ENCODE measurements at places on chromosomes 2 and 18.

DNA sequence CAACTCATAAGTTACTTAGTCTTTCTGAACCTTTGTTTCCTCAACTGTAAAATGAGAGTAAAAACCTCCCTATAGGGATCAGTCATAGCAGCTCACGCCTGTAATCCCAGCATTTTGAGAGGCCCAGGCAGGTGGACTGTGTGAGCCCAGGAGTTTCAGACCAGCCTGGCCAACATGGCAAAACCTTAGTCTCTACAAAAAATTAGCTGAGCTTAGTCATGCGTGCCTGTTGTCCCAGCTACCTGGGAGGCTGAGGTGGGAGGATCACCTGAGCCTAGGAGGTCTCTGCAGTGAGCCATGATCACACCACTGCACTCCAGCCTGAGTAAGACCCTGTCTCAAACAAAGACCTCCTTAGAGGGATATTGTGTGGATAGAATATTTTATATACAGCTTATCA lies 2.3 kb downstream of the GPR155 start:
- DNase-seq: no peak

DNA sequence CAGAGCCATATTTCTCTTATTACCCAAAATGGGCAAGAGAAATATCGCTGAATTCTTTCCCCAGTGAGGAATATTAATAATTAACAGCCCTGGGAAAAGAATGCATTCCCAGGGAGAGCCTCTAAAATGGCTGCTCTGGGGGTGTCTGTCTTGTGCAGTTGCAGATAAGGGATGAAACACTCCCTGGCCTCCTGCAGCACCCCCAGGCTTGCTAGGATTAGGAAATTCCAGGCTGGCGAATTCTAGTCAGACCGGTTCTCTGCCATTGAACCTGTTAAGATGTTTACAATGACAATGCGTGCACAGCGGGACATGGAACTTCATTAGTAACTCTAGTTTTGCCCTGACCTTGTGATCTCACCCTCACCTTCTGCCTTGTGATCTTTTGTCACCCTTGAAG lies 24.5 kb downstream of the MRPL30 start:
- no peak for DNase-seq

DNA sequence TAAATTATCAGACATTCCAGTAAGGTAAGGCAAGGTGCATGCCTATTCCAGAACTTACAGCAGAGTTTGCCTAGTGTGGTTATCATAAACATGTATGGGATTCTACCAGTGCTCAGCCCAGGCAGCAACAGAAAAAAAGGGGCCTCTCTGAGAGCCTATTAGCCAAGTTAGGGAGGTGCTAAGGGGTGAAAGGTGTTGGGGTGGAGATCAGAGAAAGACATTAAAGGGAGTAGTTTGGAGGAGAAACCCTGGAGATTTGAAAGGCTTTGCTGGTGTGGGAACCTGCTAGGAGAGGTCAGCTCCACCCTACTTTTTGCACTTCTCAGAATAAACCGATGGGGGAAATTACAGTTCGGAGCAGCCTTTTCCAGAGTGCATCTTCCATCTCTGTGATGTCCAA lies 2.9 kb downstream of the ARPC2 start:
- DNase-seq: no peak

DNA sequence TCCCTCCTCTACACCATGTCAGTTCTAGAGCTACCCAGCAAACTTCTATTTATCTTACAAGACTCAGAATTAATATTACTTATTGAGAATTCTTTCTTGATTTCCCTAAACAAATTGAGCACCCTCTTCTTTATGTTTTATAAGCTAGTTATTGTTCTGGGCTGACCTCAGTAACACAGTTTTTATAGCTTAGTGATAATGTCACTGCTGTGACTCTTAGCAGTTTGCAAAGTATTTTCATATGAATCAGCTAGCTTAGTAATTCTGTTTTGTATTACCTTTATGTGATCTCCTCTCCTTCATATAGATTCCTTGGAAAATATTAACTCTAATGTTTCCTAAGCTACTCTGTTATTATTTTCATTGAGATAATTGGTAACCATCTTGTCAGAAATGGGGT lies 114.9 kb downstream of the PMS1 start:
- no peak for DNase-seq

GRCh38 chr18:50935493-50936191 lies 32.2 kb upstream of the ELAC1 start:
- no peak for DNase-seq

DNA sequence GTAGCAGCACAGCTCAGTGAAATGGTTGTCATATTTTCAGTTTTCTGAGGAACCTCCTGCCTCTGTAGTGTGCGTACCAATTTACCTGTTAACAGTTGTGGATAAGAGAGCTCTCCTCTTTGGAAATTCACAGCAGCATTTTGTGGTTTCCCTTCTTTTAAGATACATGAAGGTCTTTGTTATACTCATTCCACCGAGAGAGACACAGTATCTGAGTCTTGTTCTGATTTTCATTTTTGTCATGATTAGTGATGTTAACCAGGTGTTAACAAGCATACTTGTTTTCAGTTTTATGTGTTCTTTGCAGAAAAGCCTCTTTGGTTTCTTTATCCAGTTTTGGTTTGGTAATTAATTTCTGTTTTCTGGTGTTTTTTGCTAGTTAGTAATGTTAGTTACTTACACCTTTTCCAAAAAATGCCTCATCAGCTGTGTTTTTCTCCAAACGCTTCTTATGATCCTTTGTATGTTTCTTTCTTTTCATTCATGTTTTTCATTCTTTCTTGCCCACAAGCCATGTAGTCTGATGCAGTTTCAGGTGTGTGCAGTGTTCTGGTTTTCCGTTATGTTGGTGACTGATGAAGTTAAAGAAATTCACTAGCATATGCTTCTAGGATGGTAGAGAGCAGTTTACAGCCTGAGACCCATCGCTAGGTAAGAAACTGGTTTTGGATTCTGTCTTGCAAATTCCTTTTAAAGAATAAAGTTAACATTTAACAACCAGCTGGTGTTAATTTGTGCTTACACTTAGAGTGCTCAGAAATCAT lies 30.1 kb downstream of the CCDC74A start:
- DNase-seq: no peak

GRCh38 chr2:16134436-16135165 lies 194.3 kb downstream of the MYCN start:
- no peak for DNase-seq

GRCh38 chr2:52818958-52819357 lies 948.6 kb upstream of the CHAC2 start:
- DNase-seq: no peak

DNA sequence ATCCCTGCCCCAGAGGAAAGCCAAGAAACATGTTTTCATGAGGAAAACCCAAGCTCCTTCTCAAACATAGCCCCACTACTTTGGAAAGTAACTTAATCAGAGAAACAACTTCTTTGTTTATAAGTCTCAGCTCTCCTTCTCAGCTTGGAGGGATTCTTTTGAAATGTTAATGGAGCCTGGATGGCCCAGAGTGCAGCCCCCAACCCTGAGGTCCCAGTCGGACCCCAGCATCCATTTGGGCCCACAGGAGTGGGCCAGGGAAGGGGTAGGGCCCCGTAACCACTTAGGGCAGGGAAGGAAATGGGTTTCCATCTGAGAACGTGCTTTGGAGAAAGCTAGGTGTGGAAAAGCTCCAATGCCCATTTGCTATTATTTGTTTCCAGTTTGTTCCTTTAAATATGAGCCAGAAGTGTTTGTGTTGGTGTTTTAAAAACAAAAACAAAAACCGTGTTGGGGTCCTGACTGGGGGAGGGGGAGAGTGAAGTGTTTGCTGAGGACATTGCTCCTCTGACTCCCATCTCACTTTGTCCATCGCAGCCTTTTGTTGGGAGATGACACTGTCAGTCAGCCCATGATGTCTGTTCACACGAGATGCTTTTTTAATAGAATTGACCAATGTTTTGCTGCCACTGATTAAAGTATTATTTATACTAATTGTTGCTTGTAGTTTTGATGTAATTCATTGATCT lies 1.6 kb upstream of the HOXD3 start:
- DNase-seq: no peak

DNA sequence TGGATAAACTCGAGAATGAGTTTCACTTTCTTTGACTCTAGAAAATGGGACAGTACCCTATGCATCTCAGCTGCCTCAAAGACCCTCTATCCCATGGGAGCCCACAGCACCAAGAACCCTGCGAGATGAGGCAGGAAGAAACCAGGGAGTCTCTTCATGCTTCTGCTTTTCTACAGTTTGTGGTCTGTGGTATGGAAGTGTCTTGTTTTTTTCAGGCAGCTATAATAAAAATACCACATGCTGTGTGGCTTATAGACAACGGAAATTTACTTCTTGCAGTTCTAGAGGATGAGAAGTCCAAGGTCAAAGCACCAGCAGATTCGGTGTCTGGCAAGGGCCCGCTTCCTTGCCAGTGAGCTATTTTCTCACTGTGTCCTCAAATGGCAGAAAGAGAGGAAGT lies 257.9 kb downstream of the SUCLG1 start:
- DNase-seq: no peak

- no peak for DNase-seq
These were observed 7.9 kb upstream of the NABP1 start for GRCh38 chr2:191670076-191670475.

DNA sequence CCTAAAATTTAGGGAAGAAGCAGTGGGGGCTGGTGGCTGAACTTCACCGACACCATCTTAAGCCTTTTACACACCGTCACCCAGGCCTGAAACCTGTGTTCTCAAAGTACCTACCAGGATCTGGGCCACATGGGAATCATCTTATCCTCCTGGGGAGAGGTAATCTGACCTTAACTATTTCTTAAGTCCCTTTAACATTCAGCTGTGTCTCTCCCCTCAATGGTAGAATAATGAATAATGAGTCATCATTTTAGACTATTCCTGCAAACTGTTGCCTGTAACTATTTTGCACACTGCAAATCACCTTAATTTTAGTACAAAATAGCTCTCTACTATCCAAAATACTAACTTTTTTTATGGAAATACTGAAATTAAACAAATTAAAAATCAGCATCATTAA lies 149.4 kb upstream of the KLF7 start:
- no peak for DNase-seq

DNA sequence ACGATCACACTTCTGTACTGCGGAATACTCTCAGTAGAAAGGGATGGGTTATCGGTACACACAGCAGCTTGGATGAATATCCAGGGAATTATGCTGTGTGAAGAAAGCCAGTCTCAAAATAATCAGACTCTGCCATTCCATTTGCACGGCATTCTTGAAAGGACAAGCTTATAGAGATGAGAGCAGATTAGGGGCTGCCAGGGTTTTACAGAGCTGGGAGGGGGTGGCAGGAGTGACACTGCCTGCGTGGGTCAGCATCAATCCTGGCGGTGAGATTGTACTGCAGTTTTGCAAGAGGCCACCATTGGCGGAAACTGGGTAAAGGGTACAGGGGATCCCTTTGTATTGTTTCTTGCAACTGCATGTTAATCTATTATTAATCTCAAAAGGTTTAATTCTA lies 16.6 kb downstream of the KCNG2 start:
- DNase-seq: no peak

- no peak for DNase-seq
These were observed 25.5 kb upstream of the SDC1 start for GRCh38 chr2:20250436-20250835.

- DNase-seq: no peak
These were observed 138.4 kb downstream of the LAMA3 start for GRCh38 chr18:23827681-23828080.

DNA sequence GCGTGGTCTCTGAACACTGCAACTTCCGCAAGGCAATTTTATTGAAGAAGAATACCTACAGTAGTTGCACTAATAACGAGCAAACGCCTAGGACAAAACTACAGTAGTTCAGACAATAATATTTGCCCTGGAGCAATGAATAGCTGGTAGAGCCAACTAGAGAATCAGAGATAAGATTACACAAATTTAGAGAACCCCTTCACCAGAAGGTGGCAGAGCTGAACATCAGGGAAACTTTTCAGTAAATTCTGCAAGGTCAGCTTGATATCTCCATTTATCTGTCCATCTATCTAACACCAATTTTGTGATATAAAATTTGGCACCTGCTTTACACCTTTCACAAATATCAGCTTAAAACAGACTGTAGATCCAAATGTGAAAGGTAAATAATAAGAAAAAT lies 43.8 kb downstream of the CDH19 start:
- peak; percentile 2 for DNase-seq

DNA sequence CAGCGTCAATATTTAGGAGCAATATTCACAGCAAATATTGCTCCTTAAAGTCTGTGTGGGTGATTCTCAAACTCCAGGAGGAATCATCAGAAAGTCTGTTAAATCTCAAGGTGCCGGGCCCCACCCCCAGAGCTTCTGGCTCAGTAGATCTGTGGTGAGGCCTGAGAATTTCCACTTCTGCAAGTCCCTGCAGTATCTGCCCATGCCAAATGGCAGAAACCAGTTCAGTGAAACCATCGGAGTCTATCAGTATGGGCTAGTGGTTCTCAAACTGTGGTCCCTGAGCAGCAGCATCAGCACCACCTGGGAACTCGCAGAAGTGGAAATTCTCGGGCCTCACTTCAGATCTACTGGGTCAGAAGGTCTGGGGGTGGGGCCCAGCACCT lies 202.9 kb downstream of the SLC4A3 start:
- DNase-seq: no peak

DNA sequence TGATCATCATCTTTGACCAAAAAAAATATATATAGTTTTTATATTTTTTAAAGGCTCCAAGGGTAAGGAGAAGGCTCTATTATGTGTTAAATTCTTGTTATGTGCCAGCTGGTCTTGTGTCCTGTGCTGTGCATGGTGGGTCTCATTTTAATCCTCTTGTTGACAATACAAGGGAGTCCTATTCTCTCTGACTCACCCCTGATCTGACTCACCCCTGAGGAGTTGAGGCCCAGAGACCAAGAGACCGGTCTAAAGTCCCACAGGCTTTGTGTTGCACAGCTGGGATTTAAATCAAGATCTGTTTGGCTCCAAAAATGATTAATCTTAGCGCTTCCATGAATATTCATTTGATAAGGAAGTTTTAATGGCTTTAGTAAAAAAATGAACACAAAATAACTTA lies 25.7 kb downstream of the MC2R start:
- DNase-seq: no peak

- no peak for DNase-seq
These were observed 409.2 kb upstream of the SPHKAP start for GRCh38 chr2:228590681-228591080.

Measured in fibroblast of the conjunctiva (primary cell).